ENCODE measurements at places on chromosomes 4 and X.

GRCh38 chrX:48461830-48462229 lies 8.2 kb downstream of the SLC38A5 start:
- no peak for DNase-seq

GRCh38 chrX:43860646-43861370 lies 21.4 kb downstream of the MAOB start:
- DNase-seq, result no peak

GRCh38 chrX:45992402-45993123 lies 552.7 kb downstream of the ZNF674 start:
- DNase-seq, result no peak

DNA sequence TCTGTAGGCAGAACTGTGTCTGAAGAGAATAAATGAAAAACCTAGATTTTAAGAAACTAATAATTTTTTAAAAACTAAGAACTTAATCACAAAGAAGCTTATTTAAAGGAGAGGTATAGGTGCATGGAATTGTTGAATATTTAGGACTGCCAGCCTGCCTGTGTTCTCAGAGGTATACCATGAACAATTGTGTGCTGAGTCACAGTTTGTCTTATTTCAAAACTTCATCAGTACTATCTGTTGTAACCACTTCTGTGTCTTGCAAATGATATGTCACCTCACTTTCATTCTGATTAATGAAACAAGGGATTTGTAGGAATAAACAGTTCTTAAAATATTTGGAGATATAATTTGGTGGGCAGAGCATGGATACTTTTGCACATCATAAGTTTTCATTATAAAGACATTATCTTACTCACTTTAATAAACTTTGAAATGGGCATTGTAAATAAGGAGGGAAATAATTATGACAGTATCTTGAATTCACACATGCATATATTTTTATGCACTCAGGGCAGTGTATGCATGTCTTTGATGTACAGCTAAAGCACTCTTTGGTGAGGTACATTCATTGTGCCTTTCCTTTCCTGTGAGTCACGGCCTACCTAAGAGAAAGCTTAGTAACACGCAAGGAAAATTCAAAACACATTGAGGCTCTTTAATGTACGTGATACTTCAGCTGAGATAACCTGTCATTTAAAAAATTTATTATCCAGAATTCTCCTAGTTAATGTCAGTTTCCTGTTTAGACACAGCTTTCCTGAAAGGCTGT lies 31.7 kb downstream of the STOX2 start:
- DNase-seq, result no peak

DNA sequence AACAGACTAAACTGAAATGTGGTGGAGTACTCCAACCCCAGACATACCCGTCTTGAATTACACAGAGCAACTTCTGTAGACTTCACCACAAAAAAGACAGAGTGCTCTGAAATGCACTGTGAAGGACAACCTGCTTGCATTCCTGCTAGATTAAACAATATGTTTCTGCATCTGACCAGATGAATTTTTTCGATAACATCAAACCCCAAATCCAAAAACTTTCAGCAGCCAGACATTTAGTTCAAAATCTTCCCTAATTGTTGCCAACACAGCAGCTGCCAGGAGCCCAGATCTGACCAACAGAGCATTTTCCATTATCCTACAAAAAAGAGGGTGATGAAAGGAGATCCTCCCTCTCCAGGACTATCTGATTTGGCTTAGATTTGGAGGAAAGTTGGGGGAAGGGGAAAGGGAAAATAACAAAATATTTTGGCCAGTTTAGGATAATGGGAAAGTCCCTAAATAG lies 356.5 kb downstream of the PDGFC start:
- no peak for DNase-seq

DNA sequence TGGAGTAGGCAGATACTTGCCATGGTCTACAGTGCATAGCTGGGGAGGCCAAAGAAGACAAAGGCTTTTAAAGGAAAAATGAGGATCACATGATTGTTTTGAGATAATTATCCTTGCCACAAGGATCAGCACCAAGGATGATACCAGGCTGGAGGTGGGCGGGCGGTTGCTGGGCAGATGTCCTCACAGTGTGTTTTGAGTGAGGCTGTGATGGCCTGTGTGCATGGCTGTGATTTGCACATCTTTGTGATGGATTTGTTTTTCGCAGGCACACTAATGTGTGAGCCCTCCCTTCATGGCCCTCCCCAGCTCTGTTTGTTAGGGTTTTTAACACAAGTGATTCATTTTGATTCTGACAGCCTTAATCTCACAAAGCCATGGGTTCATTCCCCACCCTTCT lies 46.8 kb downstream of the RGS12 start:
- no peak for DNase-seq

Measured in SK-N-DZ (cell line).